ENCODE measurements at places on chromosomes 1 and 21.

DNA sequence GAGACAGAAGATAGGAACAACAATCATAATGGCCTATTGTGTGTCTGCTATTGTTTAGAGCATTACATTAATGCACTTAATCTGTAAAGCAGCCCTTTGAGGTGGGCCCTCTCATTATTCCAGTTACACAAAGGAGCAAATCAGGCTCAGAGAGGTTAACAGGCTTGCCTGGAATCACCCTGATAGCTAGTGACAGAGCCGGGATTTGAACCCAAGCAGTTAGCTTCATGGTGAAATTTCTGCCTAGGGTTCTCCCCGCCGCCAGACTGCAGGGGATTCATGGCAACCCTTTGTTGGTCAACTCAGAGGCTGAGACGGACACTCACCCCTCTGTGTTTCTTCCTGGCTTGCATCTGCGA, 7.1 kb downstream of the HEYL start:
- DNase-seq = no peak

DNA sequence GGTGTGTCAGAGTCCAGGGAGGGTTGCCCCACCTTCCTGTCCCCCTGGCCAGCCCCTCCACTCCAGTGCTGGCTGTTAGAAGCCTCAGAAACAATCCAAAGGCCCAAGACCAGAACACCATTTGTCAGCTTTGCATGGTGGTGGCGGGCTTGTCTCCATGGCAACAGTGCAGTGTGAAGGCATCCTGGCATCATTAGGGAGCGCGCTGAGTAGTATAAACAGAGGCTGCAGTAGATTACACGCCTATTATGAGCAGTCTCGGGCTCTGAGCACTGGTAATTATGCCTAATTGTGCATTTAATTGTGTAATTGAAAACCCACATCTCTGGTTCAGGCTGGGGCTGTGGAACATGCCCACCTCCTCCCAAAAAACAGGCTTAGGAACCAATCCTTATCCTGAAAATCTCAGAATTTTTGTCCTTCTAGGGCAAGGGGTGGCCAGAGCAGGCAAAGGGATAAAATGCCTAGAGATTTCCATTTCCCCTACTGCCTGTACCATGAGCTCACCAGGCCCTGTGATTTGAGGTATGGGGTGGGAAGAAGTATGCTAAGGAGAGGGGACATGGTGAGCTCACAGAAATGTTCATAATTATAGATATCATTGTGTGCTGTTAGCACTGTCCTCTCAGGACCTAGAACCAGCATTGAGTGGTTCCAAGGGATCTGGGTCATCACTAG, 11.7 kb downstream of the NKAIN1 start:
- DNase-seq = no peak

- DNase-seq = no peak
Observed at GRCh38 chr1:53559854-53560580, 100.8 kb downstream of the DMRTB1 start.

DNA sequence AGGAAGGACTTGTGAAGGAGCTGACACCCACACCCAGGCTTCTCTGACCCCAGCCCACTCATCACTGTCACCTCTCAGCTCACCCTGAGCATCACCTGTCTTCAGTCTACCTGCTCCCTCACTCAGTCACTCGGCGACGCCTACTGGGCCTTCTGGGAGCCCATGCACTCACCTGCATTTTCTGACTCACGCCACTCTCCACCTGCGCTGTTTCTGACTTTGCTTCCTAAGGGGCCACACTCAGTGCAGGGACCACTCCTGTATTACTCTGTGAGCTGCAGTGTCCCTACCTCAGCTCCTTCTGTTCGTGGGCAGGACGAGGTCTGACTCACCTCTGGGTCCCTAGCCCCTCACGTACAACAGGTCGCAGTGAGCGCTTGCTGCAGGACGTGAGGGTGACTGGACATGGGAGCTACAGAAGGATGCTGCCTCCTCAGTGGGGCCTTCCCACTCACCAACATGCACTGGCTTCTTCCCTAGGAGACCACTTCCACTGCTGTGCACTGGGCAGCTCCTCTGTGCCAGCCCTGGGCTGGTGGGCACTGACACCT, 102.3 kb downstream of the GLIS1 start:
- no peak for DNase-seq

DNA sequence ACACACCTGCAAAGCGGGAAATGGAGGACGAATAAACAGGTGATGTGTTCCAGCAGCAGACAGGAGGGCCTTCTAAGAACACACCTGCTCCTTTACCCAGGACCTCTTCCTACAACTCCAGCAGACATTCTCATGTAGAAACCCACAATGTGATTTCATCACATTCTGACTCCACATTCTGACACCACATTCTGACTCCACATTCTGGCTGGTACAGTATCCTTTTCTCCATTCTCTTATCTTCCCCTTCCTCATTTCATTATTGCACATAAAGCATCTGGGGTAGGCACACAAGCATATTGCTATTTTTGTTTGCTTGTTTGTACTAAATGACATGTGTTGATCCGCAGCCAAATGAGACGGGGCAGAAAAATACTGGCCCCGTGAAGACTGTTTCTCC, 3.6 kb upstream of the ZNF124 start:
- no peak for DNase-seq

GRCh38 chr1:192927496-192927895, 118.7 kb downstream of the RGS2 start:
- no peak for DNase-seq

DNA sequence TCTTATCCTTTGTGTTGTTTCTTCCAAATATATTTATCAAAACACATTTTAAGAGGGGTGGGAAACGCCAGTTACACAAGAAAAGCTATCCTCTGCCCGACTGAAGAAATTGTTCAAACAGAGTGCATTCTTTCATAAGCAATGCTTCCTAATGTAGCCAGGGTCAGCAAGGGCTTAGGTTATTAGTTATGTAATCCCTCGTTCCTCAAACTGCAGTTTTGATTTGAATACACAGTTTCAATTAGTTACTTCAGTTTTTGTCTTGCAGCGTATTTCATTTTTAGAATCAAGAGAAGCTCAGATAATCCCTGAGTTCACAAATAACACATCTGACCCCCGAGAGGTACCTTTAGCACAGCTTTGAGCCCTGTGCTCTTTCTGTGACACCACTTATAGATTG, 141.7 kb upstream of the NRIP1 start:
- peak; percentile 64 for DNase-seq

DNA sequence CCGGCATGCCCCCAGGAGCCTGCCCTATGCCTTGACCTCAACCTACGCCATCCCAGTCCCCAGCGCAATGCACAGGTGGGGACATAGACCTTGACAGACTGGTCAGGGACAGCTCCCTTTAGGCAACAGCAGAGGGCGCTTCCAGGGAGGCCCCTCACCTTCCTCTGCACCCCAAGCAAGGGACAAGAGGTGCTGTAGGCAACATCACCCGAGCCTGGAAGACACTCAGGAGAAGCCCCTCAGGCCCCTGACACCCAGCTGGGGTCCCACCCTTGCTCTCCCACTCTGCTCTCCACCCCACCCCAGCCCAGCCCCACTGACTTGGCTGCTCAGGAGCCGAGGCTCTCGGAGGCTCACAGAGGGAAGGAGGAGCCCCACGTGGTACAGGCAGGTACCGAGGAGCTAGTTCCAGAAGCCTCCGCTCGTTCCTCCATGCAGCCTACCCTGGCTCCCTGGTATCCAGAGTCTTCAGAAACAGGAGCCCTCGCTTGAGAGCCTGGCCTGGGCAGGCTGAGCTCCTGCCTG, 2.4 kb upstream of the WNT3A start:
- DNase-seq = peak; percentile 84

GRCh38 chr1:187032316-187032981, 203.7 kb downstream of the PLA2G4A start:
- no peak for DNase-seq

GRCh38 chr1:26469558-26469957, 2.7 kb upstream of the HMGN2 start:
- DNase-seq = no peak

DNA sequence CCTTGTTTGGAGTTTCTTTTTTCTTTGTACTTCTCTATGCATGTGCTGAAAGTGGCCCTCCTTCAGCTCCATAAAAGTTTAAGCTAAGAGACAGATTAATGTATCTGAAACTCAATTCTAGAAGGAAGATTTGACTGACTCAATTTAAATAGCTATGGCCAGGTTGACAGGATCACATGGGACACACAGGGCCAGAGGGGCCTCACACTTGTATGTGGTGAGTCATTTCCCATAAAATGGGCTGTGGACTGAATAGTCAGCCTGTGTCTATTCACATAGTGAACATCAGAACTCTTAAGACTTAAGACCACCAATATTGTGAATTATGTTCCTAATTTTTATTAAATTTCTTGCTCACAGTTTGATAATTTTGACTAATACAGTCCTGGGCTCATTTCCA, 45.7 kb upstream of the DEPDC1 start:
- DNase-seq = no peak

GRCh38 chr1:226309398-226310244, 657 bp upstream of the LIN9 start:
- no peak for DNase-seq

DNA sequence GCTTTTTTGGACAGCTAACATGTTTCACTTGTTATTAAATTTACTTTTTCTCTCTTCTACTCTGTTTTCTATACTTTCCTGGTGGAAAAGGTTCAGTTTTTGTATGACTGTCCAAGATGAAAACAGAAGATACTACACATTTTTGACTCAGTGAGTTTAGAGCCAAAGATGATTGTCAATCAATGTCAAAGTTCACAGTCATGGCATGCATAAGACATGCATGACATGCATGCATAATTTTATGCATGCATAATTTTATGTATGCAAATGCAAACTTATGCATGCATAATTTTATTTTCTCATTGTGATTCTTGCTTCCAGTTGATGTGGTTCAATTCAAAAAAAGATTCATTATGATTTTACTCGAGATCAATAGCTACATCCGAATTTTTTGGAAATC, 48.1 kb upstream of the TMPRSS15 start:
- no peak for DNase-seq

DNA sequence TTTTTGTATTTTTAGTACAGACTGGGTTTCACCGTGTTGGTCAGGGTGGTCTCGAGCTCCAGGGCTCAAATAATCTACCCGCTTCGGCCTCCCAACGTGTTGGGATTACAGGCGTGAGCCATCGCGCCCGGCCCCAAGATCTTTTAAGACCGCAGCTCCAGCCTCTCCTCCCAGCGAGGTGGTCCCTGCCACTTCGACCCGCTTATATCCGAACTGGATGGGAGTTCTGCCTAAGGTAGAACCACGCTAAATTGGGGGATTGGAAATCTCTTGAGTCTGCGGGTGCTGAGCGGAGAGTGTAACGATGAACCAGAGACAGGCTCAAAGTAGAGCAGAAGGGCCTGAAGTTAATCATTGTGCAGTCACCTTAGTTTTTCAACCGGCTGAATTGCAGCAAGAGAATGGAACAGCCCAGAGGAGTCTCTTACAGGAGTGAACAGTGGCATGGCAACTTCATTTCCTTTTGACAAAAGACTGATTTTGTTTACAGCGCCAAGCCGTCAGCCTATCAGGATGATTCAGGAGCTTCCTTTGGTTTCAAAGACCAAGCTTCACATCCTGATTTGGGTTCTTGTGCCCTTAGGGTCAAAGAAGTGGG, 726 bp upstream of the CYB5R1 start:
- DNase-seq = peak; percentile 40

DNA sequence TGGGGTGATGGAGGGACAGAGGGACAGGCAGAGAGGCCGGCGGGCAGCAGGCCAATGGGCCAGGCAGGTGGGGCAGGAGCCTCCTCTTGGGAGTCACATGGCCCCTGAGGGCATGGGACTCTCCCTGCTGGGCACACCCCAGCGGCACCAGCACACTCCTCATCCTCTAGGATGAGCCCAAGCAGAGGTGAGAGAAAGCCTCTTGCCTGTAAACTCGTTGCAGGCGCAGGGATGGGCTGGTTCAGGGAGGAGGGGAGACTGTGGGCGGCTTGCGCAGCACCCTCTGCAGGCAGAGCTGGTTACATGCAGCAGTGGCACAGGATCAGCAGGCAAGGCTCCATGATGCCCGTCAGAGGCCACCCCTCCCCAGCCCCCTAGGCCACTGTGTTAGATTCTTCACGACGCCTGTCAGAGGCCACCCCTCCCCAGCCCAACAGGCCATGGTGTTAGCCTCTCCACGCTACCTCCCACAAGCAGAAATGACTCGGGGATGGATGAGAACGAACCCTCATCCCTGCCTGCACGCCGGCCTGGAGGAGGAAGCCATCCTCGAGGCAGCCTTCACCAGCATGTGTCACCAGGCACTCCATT, 209.7 kb upstream of the VAMP3 start:
- peak; percentile 64 for DNase-seq

GRCh38 chr1:236009191-236009590, 55.7 kb downstream of the NID1 start:
- no peak for DNase-seq

- no peak for DNase-seq
Observed at GRCh38 chr1:2803086-2803930, 1.8 kb upstream of the TTC34 start.

GRCh38 chr1:153852170-153852569, 70.6 kb downstream of the GATAD2B start:
- DNase-seq = no peak

GRCh38 chr1:150813028-150813707, 5.1 kb upstream of the CTSK start:
- DNase-seq = peak; percentile 39

DNA sequence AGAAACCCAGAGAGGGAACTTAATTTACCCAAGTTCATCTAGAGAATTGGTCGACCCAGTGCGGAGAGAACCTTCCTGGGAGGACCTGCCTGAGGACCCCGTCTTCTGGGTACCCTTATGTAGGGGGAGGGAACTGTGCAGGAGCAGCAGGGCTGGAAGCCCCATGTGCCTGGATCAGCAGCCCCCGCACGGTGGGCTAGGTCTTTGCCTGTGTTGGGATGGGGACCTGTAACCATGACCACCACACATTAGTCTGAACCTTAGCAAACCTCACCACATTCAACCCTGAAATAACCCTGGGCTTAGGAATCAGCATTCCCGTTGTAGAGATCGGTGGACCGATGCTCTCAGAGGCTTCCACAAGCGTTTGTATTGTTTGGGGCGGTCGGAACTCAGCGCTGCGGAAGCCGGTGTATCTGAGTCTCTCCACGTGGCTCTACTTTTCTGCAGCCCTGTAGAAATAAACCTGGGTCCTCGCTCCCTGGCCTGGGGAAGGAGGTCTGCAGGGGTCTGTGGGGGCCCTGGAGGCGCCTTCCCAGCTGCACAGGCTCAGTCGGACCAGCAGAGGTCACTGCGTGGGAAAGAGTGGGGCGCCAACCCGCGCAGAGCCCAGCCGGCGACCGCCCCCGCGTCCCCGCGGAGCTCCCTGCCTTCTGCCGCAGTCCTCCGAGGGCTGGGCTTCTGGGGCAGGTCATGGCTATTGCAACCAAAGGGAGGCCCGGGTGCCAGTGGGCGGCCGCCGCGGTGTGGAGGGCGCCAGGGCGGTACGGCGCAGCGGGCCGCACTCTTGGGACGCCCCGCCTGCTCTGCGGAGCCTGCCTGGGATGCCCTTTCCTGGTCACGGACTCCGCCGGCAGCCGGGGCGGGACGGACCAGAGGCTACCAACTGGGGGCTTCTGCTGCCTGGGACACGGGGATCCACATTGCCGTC, 36.2 kb upstream of the KCNA10 start:
- DNase-seq = peak; percentile 79

All from GM13976 (cell line).